ENCODE measurements at places on chromosomes 2 and 18. TPM values are rescaled to one million over a fixed set of nuclear protein-coding genes. Genes with fewer than 3 reads are reported as not detected.

GRCh38 chr18:58676270-58676669 lies 5.0 kb downstream of the MALT1 start:
- no peak for DNase-seq

DNA sequence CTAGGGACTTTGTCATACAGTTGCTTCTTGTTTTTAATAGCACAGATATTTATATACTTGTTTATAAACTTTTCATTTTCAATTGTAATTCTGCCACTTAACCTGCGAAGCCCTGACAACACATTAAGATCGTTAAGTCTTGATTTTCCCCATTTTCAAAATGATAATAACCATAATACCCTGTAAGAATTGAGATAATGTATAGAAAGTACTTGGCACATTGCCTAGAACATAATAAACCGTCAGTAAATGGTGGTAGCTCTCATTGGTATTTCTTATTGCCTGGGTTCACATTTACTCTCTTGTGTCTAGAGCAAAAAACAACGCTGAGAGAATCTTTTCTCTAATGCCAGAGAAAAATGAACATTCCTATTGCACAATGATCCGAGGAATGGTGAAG lies 18.6 kb downstream of the PTCD3 start:
- no peak for DNase-seq

DNA sequence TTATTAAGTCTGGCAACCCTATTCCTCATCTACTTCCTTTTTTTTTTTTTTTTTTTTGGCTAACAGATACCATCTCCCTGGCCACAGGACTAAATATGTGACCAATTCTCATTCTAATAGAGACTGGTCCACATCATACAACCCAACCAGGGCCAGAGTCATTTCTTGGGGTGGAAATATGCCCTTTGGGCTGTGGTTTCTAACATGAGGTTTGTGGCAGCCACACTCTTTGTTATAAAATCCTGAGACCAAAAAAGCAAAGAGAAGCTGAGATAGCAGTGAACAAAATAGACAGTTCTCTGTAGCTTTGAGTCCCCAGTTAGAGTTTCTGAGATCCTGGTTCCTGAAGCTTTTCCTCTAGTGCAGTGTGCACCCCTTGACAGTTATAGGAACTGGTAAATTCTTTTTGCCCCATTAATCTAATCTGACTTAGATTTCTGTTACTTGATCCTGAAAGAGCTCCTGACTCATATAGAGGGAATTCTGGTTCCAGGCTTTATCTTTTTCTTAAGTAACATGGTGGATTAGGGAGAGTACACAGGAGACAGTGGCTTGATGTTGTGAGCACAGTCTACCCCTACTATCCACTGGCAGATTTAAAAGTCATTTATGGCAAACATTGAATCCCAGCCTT lies 86.8 kb downstream of the MAIP1 start:
- no peak for DNase-seq

GRCh38 chr18:23983112-23983511 lies 31.4 kb upstream of the TTC39C start:
- no peak for DNase-seq

CACNB4 gene
- total RNA-seq: 0.16 TPM
